ENCODE measurements at places on chromosomes 6 and 20. TPM values are rescaled to one million over a fixed set of nuclear protein-coding genes. Genes with fewer than 3 reads are reported as not detected.

The ROS1 gene
- not detected for total RNA-seq

The HLA-B gene
- total RNA-seq = 15.3 TPM

GRCh38 chr20:52736507-52736906 lies 235.7 kb upstream of the TSHZ2 start:
- no peak for DNase-seq

- DNase-seq = peak; percentile 32
Measured at GRCh38 chr6:107114926-107115694, at the start of gene BEND3. BEND3 (minus strand) TSS chr6:107115515; CDS start chr6:107099285, 16,230 bp downstream.

DNA sequence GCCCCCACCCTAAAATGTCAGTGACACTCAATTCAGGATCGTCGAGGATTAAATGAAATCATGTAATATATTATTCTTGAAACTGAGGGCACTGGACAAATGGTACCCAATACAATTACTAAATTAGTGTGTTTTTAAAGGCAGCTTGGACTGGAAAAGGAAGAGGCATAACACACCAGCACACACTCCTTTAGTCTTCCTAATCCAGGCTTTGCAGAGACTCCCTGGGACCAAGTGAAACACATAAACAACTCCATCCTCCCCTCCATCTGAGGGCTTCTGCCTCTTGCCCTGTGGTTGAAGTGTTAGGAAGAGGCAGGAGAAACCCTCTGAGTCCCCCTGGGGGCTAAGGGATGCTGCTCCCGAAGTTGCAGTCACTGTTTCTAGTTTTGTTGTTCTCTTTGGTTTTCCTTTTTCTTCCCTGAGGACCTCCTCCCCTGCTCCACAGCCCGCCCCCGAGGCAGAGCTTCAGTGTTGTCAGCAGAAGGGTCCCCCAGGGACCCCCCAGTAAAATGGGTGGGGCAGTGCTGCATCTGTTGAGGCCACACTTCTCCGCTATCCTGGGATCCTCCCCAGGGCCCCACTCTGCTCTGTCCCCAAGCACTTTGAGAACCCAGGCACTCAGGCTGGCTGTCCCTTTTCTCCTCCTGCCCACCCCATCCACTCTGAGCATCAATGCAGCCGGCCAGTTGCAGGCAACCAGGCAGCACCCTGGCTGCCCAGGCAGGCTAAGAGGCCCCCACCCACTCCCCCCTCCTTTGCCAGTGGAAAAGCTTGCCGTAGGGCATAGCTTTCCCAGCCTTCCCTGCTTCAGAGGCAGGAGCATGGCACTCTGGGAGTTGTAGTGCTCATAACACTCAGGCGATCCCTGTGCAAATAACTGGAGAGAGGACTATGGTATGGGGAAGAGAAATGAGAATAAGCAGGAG lies 5.9 kb downstream of the TMEM63B start:
- peak; percentile 57 for DNase-seq

DNA sequence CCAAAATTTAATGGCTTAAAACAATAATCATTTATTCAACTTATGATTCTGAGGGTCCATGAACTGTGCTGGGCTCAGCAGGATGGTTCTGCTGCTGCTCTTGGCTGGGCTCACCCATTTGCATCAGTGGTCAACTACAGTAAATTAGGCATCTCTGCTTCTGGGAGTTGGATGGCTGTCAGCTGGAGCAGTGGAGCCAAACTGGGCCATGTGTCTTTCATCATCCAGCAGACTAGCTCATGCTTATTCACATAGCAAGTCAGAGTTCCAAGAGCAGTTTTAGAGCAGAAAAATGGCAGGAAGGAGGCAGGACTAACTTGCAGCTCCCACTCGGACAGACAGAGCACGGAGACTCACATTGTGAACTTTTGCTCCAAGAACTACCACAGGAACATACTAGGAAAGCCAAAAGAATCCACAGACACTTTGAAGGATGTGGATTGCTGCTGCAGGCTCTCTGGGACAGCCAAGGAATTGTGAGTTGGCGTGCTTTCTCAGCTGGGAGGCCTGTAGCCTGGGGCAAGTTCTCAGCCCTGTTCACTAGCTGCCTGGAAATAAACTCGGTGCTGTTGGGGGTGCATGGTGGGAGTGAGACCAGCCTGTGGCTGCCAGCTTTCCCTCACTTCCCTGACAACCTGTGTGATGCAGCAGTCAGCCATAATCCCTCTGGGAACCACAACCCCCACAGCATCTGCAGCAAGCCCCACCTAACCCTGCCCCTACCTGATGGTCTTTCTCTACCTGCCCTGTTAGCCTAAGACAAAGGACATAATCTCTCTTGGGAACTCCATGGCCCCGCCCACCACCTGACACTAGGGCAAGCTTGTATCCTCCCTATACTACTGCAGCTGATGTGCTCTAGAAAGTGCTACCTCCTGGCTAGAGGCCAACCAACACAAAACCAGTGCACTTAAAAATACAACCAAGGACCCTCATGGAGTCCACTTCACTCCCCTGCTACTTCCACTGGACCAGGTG lies 129.0 kb downstream of the JPH2 start:
- no peak for DNase-seq

DNA sequence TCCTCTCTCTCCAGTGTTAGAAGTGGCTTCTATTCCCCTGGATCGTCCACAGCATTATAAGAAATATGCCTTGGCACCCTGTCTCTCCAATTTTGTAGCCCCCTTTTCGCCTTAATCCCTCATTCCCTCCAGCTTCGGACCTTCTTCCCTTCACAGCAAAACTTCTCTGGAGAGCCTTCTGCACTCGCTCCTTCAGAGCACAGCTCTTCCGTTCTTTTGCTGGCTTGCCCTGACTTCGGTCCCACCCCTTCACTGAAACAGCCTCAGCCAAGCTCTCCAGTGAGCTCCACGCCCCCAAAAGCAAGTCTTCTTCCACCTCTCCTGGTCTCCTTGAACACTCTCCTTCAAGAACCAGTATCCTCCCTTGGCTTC lies 134.7 kb upstream of the RNF24 start:
- DNase-seq = peak; percentile 31

- DNase-seq = peak; percentile 90
Measured at GRCh38 chr20:53609491-53610445, 16.1 kb upstream of the ZNF217 start.
